ENCODE measurements at places on chromosomes 6 and 20.
A peak's percentile ranks its signal among the peaks of the same experiment; 100 is the strongest.

DNA sequence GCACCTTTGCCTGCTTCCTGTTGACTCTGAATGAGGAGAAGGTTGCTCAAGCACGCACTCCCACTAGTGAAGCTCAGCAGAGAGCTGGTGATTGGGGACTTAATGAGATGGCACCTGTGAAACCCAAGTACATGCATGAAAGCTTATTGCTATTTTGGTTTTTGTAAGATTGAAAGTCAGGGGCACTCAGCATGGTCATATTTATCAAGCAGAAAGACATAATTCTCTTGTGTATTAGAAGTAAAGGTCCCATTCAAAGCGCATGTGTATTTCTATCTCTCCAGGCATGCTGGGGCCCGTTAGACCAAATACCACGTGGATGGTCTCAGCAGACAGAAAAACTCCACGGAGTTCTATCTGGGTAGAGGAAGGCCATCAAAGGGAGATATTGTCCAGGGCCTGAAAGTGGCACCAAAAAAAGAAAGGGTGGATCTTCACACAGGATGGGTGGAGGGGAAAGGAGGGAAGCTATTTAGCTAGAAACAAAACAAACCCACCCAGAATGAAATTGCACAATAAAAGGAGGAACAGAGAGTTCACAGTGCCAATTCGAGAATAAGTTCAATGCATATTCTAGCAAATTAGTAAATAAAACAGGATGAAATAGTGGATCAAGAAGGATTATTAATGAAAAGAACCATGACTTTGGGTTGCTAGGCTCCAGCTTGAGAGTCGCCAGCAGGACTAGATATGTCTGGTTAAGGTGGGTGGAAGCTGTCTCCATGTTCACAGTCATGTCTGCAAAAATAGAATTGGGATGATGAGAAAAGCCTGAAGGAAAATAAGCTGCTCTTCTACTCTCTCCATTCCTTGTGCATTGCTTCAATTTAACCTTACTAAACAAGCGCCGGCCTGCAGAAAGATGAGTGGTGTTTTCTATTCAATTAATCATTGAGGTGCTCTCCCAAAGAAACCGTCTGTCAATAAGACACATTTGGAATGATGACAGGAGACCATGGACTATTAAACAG, 224.9 kb upstream of the DTNBP1 start:
- DNase-seq = no peak

DNA sequence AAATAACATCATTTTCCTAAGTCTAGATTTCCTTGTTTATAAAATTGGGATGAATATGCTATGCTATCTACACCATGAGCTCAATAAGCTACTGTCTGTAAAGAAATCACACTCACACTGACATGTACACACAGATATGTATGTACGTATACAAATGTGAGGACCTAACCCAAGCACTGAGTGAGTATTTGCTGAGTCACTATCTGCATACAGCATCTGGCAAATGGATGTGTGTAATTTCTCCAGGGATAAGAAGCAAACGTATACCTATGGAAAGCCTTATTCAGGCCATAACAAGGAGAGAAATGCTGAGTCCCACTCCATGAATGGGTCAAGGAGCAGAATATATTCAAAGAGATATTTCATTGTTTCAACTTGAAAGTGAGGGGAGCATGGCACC, 153.9 kb downstream of the LPA start:
- peak; percentile 14 for DNase-seq

DNA sequence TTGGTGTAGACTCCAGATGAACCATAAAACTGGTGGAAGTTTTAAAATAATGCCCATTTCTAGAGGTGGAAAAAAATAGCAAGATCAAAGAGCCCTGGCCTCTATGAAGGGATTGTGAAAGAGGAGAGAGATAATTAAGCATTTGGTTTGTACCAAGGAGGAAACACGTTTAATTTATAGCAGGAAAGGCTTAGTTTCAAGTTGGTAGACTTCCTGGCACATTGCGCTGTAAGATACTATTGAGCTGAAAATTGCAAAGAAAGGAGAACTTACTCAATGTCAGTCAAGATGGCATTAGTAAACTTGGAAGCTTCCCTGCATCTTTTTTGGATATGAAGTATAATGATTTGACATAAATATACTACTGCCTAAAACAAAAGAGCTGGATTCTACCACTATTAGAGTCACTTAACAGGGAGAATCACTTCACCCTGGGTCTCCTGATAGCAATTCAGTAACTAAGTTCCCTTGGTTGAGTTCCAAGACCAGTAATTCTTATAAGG, 24.4 kb downstream of the MARCKS start:
- no peak for DNase-seq

DNA sequence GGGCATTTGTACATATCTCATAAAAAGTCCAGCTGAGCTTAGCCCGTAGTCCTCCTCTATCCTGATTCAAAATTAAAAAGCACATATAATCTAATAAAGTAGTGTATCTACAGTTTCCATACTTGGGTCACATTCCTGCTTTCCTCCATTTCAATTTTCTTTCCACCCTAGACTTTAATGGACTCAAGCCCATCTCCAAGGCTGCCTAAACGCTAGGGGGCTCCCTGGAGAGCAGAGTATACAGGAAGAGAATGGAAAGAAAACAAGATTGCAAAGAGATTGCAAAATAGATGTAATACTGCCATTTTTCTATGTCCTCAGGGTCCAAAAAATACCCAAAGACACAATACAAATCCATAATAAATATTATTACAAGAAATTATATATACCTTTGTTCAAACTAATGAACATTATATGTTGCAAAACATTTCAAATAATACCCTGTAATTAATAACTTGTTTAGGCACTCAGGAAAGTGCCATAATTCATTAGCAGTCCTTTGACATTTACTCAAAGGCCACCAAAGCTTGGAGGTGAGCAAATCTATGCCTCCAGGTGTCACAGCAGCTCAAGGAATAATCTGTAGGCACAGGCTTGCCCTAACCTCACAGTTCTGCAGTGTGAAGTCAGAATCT, 2.4 kb upstream of the MCM3 start:
- DNase-seq = peak; percentile 90

DNA sequence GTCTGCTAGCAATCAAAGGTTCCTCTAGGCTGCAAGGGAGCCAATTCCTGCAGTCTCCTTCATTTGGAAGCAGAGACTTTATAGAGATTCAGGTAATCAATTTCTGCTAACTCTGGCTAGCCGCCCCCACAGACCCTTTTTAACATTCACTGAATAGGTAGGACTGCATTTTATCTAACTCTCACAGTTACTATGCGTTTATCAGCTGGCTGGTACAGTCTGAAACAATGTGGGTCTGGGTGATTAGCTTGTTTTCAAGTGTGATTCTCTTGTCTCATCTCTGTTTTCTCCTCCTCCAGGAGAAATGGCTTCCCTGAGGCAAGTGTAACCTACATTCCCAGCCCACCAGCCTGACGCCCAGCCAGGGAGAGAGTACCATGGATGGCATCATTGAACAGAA, 73.3 kb downstream of the SYNDIG1 start:
- no peak for DNase-seq

Data from DMS53 (cell line).